ENCODE measurements at places on chromosomes 6 and 20. TPM values are rescaled to one million over a fixed set of nuclear protein-coding genes. Genes with fewer than 3 reads are reported as not detected.

Gene HSPA1L
- 3.9 TPM for polyA plus RNA-seq

Gene DUSP15
- 23.1 TPM for polyA plus RNA-seq

Gene OPRM1
- not detected for polyA plus RNA-seq

Gene SDCBP2
- polyA plus RNA-seq: 2.6 TPM

Gene SALL4
- polyA plus RNA-seq: 5.1 TPM

Gene NEDD9
- 58.8 TPM for polyA plus RNA-seq

DNA sequence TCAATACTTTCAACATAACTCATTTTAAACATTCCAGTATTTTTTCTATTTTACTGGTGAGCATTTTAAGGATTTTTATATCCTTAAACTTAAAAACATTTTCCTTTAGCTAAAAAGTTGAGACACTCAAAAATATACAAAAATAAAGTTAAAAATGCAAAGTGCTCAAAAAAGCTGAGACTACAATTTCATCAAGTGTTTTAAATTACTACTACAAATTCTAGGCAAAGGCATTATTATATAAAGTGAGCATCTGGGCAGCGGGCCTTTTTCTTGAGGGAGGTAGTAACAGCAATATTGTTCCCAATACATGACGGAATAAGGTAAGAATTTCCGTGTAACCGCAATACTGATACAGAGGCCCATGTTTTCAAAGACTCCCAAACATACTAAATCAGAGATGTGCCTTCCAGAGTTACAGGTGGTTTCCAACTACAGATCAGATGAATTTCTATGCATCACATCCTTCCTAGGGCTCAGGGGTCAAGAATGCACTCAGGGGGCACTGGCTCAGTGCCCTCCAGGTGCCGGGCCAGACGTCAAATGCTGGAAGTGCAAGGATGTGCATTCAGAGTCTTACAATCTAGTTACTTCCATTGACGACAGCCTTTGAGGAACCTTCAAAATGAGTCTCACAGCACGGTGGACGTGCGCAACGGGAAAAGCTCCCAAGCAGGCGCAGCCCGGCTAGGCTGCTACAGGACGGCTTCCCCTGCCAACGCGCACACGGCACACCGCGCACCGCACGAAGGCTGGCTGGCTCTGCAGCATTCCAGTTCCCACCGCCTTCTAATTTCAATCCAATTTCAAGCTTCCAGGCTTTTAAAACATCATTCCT, 1.7 kb downstream of the PHF10 start:
- DNase-seq: peak; percentile 32

- no peak for DNase-seq
Measured at GRCh38 chr6:166719019-166719418, 92.0 kb upstream of the RPS6KA2 start.

DNA sequence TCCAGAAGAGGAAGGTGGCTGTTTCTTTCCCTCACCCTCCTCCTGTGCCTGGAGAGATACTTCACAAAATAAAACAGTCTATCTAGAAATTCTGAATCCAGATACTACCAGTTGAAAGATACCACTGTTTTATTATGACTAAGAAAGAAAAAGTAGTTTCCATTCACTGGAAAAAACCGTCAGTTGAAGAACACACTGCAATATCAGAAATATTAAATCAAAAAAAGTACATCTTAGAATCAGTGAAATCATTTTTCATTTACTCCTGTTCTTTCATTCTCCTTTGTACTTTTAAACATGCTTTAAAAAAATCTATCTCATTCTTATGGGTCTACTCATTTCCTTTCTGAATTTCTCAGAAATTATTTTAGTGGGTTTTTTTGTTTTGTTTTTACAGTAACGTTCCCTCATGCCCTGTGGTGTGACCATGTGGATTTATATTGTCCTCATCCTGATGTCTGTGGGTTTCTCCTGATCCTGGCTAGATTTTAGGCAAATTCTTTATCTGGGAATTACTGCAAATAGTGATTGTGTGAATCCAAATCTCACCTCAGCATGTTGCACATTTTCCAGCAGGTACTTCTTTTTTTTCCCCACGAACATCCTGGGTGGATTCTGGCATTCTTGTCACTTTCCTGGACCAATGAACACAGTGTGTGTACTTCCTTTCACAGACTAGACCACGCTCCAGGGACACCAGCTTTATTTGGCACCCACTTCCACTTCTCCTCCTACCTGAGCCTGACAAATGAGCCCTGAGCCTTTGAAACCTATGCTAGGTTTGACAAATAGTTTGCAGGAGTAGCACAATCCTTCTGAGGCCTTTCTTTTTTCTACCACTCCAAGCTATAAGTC, 114.0 kb upstream of the LAMP5 start:
- DNase-seq: no peak

DNA sequence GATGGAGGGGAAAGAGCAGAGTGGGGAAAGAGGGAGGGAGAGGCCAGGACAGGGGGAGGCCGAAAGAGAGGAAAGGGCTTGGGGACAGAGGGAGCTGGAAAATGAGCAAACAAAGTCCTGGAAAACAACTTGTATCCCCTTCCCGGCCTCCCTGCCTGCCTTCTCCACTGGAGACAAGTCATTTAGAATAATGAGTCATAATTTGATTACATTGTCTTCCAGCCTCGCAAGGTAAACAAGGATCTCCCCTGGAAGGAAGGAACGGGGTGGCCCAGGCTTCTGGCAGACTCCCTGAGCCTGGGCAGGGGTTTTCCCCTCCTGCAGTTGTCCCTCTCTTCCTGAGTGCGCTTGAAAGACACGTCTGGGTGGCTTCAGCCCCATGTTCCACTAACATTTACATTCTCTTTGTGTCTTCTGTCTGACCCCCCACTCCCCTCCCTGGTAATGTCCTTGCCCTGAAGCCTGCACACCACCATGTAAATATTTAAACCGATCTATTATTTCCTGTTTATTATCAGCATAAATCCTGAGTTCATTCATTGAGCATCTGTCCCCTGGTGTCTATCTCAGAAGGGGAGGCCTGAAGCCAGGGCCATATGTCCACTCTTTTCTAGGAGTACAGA, 12.1 kb upstream of the MRPS18A start:
- DNase-seq: no peak

DNA sequence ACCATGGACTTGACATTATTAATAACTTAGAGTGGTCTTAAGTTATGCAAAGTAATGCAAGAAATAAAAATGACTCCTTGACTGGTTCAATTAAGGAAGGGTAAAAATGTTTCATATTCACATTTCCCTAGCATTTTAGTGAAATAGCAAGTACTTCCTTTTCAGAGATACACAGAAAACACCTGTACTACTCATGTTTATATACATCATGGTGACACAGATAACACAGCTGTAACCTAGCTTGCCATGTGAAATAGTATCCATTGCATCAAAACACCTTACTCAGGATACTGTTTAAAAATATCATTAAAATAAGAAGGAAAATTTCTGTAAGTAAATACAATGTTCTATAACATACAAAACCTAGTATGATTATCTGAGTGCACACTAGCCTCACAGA, 102.4 kb downstream of the AHI1 start:
- DNase-seq: no peak

DNA sequence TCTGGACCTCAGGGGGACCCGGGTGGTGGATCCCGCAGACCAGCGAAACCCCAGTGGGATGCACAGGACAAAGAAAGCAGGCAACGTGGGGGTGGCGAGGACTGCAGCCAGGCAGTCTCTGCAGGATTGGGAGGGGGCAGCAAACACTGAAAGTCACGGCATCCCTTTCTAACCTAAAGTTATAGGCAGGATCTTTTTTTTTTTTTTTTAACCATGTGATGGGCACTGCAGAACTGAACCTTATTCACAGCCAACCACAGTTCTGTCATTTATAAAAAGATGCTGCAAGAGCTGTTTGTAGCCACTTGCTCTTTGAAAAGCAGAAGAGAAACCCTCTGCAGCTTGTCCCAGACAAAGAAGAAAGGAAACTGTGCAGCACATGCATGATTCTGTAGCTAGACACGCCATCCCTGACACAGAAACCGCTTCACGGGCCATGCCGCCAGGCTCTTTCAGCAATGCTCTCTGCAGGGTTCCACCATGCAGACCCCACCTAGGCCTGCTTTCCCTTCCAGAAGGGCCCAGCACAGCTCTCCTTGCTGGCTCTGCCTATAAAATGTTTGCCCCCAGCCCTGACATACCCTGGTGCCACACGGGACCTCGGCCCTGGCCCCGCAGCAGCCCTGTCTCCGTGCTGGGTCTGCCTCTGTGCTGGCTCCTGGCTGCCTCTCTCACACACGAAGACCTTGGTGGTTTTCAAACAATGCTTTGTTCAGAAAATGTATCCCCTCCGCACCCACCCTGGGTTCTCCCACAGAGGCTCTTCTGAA, 70.8 kb downstream of the PYGB start:
- no peak for DNase-seq

DNA sequence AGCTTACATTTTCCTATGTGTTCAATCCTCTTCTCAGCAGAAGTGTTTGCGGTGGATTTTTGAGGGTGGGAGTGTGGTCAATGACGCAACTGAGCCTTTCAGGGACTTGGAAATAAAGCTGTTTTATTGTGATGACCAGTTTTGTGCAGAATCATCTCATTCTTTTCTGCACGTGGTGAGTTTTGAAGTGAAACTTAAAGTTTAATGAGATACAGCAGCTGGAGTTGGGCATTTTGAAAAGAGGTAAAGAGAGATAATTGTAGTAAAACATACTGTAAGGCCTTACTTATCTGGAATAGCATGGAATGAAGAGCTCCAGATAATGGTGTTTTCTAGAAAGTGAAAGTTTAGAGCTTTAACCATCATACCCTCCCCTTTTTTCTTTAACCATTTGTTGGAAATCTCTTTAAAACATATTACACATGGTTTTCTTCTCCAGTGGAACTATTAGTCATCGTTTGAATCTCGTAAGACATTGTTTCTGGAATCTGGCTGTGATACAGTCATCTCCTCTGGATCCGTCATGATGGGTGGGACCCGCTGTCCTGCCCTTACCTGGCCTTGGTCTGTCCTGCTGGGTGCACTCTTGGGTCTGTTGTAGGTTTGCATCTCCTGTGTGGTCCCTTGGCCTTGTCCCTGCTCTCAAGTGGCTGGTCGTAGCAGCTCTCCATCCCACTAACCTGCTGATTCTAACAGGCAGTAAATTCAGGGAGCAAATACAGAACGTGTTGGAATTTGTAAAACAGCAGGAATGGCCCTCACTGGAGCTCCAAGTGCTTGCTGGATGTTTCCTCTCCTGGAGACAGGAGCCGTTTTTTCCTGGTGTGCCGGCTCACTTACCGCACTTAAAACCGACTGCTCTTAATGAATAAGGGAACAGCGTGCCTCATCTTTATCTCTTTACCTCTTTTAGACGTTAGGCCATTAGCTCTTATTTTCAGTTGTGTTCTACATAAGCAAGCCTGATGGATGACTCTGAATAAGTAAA, 29.8 kb downstream of the UST start:
- DNase-seq: no peak

DNA sequence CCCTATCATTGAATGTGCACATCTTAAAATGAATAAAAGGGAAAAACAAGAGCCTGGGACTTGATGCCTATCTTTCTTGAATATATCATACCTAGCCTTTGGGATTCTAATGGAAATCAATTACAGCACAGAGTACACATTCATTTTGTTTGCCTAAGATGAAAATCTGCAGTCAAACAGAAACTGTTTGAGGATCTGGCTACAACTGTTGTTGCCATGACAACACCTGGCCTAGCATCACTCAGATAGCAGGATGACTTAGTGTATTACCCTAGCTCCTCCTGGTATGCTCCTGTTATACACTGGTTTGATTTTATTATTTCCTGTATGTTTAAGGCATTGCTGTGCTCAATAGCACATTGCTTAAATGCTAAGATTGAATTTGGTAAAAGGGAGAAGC, 71.5 kb upstream of the LAMP5 start:
- DNase-seq: no peak

DNA sequence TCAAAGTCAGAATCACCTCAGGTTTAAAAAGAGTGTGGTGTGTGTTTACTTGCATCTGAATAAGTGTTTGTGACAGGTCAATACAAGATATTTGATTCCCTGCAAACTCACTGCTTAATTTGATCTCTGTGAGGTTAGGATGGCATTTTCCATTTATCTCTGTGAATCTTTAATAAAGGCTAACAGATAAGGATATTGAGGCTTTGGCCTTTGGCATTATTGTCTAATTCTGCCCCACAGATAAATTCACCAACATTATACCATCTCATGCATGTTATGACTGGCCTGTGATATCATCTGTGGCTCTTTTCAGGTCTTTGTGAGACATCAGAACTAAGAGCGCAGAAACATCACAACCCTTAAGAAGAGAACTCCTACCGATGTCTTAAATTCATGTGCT, 84.7 kb downstream of the TRMT6 start:
- DNase-seq: no peak

DNA sequence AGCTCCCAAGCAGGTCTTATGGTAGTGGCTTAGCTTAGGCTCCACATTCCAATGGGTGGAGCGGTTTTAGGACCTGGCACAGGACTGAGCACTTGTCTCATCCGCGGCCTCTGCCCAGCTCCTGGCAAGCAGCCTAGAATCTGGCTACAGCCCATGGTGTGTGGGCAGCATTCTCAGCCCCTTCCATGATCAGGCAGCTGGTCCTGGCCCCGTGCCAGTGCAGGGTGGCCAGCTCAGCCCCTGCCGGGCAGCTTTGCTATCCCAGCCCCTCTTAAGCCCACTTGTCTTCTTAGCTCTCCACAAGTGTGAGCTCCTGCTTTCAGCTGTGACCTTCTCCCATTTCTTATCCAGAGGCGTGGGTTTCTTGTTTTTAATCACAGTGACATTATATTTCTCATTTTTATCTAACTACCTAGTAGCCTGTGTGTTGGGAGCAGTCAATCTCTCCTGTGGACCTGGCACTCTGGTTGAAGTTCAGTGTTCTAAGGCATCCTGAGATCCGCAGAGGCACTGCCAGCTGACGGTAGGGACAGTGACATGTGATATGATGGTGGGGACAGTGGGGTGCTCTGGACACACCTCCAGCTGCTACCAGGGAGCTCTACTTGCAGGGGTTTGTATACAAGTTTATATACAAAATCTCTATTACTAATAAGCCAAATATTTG, 119.9 kb upstream of the PRND start:
- no peak for DNase-seq

- DNase-seq: no peak
Measured at GRCh38 chr20:57159193-57159851, 107.1 kb downstream of the BMP7 start.

GRCh38 chr6:131321589-131321988, 186.3 kb downstream of the AKAP7 start:
- DNase-seq: no peak

Data from right renal pelvis (tissue), 4 donors.